ENCODE measurements at places on chromosomes 2 and 18.

DNA sequence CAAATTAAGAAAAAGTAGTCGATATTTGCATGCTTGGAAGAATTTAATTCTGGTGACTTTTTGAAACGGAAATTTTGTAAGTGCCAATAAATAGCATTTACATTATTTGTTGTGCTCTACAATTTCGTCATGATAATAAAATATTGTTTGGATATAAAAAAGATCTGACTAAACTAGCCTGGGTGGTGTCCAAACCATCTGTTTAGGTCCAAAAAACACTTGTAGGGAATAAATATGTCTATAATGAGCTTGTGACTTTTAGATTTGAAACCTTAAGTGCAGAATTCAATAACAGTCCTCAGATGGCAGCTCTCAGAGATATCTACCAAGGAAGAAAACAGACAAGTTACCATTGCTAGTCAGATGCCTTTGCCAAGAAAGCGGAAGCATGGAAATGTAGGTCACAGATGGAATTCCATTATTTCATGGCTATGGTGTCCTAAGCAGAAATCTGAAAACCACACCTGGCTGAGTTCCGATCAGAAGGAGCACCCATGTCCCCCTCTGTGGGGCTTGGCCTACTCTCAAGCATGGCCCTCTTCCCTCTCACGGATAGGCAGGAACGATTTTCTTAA, 731.1 kb downstream of the RNF144A start:
- DNase-seq: no peak

GRCh38 chr18:22499421-22499820, 81.7 kb upstream of the CTAGE1 start:
- DNase-seq: no peak

DNA sequence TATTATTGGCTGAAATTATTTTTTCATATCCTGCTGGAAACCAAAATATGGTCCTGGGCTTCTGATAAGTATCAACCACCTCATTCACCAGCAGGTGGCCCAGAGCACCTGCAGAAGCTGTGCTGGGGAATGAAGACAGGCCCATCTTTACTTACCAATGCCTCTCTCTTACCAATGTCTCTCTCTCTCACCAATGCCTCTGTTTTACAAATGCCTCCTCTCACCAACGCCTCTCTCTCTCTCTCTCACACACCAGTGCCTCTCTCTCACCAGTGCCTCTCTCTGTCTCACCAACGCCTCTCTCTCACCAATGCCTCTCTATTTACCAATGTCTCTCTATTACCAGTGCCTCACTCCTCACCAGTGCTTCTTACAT, 2.3 kb upstream of the MAL start:
- DNase-seq: peak; percentile 32

- no peak for DNase-seq
Observed at GRCh38 chr18:35062408-35062807, 21.2 kb downstream of the MAPRE2 start.

DNA sequence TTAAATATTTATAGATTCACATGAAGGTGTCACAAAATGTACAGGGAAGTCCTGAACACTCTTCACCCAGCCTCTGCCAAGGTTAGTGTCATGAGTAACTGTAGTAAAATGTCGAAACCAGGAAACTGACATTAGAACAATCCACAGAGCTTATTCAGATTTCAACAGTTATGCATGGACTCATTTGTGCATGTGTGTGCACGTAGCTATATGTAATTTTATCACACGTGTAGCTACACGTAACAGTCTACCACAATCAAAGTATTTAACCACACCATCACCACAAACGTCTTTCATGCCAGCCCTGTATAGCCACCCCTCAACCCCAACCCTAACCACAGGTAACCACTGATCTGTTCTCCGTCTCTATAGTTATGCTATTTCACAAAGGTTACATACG, 211.7 kb upstream of the REV1 start:
- no peak for DNase-seq

DNA sequence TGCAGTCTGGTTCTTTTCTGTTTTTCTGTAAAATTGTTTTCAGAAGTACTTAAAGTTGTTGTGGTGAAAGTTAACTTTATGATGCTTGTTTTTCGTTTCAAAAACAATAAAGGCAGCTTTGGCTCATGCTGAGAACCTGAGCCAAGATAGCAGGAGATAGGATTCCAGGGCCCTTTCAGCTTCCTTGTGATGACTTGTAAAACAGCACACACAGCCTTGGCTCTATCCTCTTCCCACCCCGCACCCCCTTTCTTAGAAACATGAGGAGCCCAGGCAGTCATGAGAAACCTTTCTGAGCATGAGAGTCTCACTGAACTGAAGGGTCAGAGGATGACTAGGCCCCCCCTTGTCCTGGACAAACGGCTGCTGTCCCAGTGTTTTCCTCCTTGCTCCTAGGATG, 12.4 kb upstream of the CHRNA1 start:
- no peak for DNase-seq

DNA sequence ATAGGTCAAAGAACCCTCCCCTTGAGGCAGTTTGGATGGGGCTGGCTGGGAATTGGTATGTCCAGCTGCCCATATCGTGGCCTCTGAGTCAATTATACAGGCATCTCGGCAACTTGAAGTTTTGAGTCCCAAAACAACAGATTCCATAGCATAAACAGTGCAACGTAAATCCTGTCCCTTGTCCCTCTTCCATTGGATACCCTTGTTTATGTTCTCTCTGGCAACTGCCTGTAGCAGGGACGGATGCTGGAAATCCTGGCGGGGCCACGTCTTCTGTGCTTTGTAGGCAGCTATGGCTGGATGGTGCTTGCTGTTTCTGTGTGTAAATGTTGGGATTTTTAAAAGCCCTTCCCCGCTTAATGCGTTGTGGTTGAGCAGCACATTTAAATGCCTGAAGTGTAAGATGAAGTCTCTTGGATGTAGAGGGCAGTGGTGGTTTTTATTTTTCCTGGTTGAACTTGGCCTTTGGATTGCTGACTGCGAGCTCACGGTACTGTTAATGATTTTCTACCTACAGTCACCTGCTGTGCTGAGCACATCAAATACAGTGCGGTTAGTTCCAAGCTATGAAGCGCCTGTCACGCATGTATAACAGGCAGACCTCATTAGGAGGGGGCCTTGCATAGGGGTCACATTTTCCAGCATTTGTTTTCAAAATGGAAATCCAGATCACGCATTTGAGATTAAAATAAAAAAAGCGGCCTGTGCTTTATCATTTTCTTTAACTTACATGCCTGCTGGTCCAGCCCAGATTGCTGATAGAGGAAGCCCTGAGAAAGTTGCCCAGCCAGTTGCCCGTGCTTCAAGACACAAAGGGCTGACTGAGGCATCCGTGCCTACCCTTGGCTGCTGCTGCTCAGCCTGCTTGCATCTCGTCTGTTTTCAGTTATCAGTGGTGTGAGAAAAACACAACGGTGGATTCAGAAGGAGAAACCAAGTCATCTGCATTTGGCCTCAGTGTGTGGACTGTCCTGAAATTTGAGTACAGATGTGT, 84.7 kb downstream of the NEDD4L start:
- DNase-seq: no peak

DNA sequence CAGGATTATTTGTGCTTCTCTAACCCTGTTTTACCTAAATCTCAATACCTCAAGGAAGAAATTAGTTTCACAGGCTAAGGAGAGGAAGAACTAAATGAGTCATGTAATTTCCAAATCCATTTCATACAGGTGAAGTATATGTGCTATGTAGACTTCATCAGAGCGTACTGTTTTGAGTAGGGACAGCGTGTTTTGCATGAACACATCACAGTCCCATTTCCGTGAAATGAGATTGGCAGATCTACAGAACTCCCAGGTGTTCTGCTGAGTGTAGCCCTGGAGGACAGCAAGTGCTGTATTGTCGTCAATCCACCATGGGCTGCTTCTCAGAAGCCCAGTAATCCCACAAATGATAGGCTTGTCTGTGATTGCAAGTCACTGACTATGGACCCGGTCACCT, 97.7 kb downstream of the XRCC5 start:
- DNase-seq: no peak

DNA sequence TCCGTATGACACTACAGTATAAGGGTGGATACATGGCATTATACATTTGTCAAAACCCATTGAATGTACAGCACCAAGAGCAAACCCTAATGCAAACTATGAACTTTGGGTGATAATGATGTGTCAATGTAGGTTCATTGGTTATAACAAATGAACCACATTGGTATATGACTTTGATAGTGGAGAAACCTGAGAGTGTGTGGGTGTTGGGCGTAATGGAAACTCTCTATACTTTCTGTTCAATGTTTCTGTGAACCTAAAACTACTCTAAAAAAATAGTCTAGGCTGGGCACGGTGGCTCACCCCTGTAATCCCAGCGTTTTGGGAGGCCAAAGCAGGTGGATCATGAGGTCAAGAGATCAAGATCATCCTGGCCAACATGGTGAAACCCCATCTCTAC, 6.5 kb upstream of the ACTG2 start:
- DNase-seq: no peak

DNA sequence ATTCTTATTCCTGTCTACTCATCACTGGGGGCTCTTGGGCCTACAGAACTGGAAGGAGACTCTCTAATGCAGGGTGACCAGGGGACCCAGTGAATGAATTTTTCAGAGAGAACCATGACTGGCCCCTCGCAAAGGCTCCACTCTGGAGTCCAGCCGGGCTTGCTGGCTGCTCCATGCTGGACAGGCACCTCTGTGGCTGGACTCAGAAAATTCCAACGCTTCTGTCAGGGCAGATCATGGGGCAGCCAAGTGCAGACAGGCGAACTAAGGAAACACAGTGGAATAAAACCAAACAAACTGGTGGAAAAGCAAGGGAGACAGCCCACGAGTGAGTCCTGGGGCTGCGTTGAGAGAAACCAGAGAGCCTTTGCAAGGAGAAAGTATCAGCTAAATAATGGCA, 57.2 kb downstream of the ACAA2 start:
- no peak for DNase-seq

GRCh38 chr2:105631922-105632321, 112.8 kb upstream of the NCK2 start:
- no peak for DNase-seq

DNA sequence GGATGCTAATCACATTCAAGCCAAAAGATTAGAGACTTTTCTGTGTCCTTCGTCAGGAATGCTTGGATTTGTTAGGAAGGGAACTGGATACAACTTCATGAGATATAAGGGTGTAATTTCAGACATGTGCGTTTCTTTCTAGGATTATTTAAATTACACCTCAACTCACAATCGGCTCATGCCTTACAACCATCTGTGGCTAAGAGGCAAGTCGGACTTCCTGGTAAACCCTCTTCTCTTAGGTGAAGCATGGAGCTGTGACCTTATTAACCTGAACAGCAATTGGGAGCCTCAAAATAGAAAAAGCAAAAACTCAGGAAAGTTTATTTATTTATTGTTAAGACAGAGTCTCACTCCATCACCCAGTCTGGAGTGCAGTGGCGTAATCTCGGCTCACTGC, 61.8 kb downstream of the SEMA4F start:
- DNase-seq: no peak

- no peak for DNase-seq
Observed at GRCh38 chr18:70036771-70037347, 89.2 kb upstream of the CD226 start.

DNA sequence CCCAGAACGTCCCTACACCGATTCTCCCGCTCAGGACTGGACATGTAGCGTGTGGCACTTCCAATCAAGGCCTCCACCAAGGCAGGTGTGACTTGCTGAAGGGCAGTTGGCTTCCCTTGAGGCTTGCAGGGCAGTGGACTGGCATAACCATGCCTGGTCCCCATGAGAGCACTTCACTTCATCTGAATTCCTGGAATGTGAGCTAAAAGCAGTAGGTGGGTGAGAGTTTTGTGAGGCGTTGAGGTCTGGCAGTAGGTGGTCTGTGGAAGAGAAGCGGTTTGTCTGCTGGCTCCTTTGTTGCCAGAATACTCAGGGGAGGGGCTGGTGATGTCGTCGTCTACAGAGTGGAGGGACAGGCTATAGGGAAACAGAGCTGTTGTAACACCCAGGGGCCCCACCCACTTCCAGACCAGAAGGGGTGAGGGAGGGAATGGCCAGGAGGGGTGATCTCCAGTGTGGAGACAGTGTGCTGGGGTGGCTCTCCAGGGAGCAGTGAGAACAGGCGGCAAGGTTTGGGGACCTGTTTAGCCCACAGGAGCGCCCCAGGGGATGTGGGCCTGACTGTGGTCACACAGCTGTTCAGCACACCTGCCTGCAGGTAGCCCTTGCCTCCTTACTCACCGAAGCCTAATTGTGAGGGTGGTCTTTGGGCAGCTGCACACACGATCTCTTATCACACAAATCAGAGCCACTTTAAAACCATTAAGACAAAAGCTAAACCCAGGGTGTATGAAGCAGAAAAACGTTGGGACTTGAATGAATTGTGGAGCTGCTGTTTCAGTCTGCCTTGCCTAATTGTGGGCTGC, 21.5 kb upstream of the ALKAL2 start:
- DNase-seq: no peak

GRCh38 chr2:55301277-55301676, 32.2 kb upstream of the MTIF2 start:
- no peak for DNase-seq

- no peak for DNase-seq
Observed at GRCh38 chr2:227834916-227835650, 21.4 kb downstream of the CCL20 start.

- DNase-seq: no peak
Observed at GRCh38 chr2:28666496-28667184, 85.0 kb upstream of the PPP1CB start.
